ENCODE measurements at places on chromosomes 6 and 20.
A peak's percentile ranks its signal among the peaks of the same experiment; 100 is the strongest.

DNA sequence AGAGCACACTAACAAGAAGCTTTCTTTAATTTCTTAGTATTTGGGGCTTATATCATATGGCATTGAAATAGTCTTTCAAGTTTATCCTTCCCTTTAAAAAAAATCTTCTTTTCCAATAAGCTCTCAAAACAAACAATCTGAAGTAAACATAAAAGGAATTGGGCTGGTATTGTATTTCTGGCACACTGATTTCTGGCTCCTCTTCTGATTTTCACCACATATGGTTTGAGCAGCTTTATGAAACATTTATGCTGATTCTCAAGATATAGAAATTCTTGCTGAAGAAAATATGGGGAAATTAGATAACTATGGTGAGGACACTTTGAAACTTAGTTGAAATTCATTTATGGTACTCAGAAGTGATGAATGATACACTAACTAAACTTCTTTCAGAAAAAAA lies 467.2 kb downstream of the TFAP2B start:
- no peak for DNase-seq

- no peak for DNase-seq
Observed at GRCh38 chr6:170099387-170099786, 191.5 kb downstream of the DLL1 start.

- no peak for DNase-seq
Observed at GRCh38 chr6:139627091-139627490, 252.6 kb upstream of the CITED2 start.

DNA sequence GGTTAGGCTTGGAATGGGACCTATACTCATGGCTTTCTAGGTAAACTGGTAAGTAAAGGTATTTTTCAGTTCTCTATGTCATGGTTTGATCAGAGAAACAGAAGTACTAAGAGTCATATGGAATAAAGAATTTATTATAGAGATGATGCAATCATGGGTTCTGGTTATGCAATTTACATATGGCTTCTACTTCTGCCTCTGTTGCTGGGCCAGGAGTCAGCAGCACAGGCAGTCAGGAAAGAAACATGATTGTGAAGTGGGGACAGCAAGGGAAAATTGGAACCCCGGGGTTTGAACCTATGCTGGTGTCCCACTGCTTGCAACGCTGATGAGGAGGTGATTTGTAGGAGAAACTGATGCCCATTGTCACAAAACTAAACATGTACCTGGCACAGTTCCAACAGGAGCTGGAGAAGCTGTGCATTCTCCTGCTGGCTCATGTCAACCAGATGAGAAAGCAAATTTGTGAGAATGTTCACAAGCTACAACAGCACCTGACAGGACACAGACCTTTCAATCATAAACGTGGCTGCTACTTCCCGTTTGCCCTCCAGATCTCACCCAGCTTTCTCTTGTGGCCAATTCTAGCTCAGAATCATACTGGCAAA lies 887.1 kb downstream of the TFAP2A start:
- no peak for DNase-seq

- no peak for DNase-seq
Observed at GRCh38 chr6:7224731-7225130, 88.3 kb downstream of the SSR1 start.

DNA sequence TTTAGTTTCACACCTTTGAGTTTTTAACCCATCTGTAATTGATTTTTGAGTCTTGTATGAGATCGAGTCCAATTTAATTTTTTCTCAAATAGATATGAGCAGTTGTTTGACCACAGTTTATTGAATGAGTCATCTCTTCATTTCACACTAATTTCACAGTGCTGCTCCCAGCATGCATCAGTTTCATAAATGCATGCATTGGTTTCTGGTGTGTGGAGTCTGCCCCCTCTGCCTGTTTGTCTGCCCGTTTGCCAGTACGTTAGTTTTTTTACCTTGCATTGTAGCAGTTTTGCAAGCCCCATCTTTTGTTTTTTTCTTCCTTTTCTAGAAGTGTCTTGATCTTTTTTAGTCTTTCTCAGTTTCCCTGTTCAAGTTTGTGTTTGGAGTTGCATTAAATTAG lies 11.9 kb downstream of the SLX4IP start:
- DNase-seq: peak; percentile 79

DNA sequence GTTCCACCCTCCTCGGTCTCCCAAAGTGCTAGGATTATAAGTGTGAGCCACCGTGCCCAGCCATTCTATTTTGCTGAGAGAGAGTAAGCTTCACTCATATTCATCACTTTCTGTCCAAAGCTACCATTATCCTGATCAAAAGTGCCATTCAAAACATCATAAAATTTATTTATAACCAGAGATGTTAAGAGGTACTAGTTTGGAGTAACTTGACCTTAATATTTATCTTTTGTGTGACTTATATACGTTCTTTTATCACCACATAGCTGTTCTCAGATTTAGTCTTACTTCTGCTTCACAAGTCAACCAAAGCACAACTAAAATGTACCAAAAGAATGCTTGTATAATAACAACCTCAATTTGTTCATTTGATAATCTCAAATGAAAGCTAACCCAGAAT lies 18.1 kb downstream of the AKIRIN2 start:
- DNase-seq: no peak

- DNase-seq: no peak
Observed at GRCh38 chr6:158756126-158756525, 63.0 kb downstream of the EZR start.

GRCh38 chr20:57800791-57801430 lies 91.1 kb upstream of the PMEPA1 start:
- DNase-seq: no peak

DNA sequence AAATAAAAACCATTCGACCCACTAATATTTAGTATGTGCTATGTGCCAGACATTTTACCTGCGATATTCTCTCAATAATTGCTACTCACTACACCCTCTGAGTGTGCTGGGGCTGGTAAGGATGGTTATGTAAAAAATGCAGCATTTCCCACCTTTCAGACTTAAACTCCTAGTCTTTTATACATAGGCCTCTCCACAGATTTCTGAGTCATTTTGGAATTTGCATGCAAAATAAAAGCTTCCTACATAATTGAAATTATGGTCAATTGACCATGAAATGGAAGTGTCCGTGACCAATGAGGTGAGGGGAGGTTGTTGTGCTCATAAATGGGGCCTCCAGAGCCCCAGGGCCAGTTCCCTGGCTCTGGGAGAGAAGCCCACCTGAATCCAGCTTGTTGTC lies 37.7 kb upstream of the MAFB start:
- no peak for DNase-seq

GRCh38 chr20:57557926-57558613 lies 2.8 kb upstream of the PCK1 start:
- no peak for DNase-seq

- no peak for DNase-seq
Observed at GRCh38 chr20:58986968-58987517, 6.0 kb downstream of the NELFCD start.

- no peak for DNase-seq
Observed at GRCh38 chr6:163346497-163346961, 68.0 kb upstream of the QKI start.

DNA sequence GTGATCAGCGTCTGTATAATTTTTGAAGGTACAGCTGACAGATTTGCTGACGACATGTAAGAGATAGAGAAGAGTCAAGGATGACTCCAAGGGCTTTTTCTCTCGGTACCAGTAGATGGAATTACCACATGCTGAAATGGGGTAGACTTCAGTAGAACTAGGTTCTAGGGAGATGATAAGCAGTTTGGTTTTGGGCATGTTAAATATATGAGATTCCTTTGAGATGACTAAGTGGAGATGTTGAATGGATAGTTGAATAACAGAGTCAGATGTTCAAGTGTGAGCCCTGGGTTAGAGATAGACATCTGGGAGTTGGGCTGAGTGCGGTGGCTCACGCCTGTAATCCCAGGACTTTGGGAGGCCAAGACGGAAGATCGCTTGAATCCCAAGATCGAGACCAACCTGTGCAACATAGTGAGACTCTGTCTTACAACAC lies 50.0 kb downstream of the PHF20 start:
- DNase-seq: peak; percentile 85

DNA sequence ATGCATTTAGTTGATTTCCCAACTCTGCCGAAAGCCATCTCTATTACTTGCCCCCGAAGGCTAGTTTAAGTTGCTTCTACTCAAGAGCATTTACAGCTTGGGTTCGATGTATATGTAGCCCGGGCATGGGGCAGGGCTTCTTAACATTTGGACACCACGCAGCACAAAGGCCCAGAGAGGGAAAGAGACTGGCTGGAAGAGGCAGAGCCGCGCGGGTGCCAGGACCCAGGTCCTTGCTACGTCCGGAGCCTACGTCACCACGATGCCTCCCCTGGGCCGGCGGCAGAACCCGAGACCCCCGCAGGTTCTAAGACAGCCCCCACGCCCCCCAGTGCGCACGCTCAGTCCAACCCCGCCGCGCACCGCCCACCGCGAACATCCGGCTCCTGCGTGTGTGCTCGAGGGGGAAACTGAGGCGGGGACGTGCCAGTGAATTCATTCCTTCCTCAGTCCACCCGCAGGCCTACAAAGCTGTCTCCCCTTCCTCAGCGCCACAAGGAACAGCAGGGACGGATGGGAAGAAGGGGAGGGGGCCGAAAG lies 367 bp upstream of the PCIF1 start:
- peak; percentile 74 for DNase-seq

- no peak for DNase-seq
Observed at GRCh38 chr20:63744574-63745423, 5.2 kb downstream of the SLC2A4RG start.

- DNase-seq: no peak
Observed at GRCh38 chr6:110950440-110950839, 8.1 kb upstream of the GTF3C6 start.

DNA sequence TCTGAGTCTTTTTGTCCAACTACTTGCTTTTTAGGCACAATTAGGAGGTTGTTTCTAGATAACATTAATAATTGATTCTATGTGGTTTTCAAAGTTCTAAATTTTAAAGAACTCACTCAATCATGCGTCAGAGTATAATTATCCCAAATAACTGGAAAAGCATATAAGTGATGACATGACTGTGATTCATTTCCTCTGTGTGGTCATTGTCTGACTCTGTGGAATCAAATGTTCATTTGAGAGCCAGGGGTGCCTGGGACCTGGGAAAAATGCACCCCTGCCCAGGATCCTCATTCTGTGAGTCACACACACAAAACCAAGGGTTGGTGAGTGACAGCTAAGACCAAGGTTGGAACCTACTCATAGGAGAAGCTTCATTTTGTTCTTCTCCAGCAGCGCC lies 127.1 kb upstream of the MLIP start:
- DNase-seq: peak; percentile 82

Measured in HTR-8/SVneo (cell line).